ENCODE measurements at places on chromosomes 5 and 9.

DNA sequence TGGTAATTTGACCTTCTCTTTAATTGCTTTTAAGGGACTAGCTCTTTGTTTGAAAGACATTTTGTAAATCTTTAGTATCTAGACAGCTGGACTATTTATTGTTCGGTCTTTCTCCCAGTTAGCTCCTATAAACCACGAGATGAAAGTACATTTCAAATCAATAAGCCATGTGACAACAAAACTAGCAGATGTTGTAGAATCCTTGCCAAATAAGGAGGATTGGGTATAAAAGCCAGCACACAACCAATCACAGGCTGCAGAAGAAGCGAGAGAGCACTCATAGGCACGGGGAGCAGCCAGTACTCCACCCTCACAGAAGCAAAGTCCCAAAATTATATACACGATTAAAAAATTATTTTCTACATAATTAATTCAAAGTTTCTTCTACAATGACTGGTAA, 8.1 kb upstream of the OMD start:
- H3K27ac ChIP-seq: no peak overlapping the region
- H3K4me1 ChIP-seq: no peaks in the 10 kb centered on the region
- no peaks in the 10 kb centered on the region for H3K27me3 ChIP-seq
- H3K36me3 ChIP-seq: no peaks in the 10 kb centered on the region
- no peak for DNase-seq

GRCh38 chr5:154607746-154608145, 129.7 kb upstream of the HAND1 start:
- no peak overlapping the region for H3K4me3 ChIP-seq
- peaks cover 14% of the 10 kb centered on the region for H3K4me1 ChIP-seq
- no peak overlapping the region for H3K27ac ChIP-seq
- H3K36me3 ChIP-seq: no peaks in the 10 kb centered on the region

DNA sequence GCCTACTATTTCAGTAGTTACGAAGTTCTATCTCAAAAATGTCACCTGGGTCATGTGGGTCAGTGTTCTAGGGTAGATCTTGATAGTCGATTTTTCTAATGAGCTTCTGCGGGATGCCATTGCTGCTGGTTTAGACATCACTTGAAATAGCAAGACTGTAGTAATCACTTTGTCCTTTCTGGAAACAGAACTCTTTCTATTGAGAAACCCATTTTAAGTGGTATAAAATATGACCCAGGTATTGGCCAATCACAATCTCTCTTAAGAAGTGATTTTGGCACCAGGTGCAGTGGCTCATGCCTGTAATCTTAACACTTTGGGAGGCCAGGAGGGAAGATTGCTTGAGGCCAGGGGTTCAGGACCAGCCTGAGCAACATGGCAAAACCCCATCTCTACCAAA, 17.6 kb downstream of the ARRDC3 start:
- no peak for DNase-seq
- H3K4me3 ChIP-seq: no peak overlapping the region
- H3K27ac ChIP-seq: no peak overlapping the region
- no peaks in the 10 kb centered on the region for H3K4me1 ChIP-seq
- no peaks in the 10 kb centered on the region for H3K27me3 ChIP-seq

GRCh38 chr9:34332076-34332964, 3.0 kb downstream of the NUDT2 start:
- no peak overlapping the region for H3K4me3 ChIP-seq
- peaks cover 4% of the 10 kb centered on the region for H3K4me1 ChIP-seq
- no peak for DNase-seq

GRCh38 chr5:142425286-142426065, 100.7 kb upstream of the SPRY4 start:
- no peak for DNase-seq
- no peak overlapping the region for H3K27ac ChIP-seq
- H3K4me3 ChIP-seq: no peak overlapping the region
- peaks cover 16% of the 10 kb centered on the region for H3K4me1 ChIP-seq

DNA sequence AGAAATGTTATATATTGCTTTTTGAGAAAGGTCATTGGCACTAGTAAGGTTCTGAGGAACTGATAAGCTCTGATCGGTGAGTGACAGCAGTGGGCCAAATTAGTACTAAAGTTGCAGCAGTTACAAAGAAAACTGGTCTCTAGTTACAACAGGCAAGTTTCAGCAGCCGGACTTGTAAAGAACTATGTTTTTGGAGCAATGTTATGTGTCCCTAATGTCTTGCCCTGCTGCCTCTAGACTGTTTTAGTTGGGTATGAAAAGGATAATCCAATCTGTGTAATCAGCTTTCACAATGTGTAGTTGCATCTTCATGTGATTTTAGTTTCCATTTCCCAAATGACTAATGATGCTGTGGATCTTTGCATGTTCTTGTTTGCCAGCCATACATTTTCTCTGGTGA, 113.5 kb downstream of the CAMK4 start:
- H3K4me1 ChIP-seq: no peaks in the 10 kb centered on the region
- no peak overlapping the region for H3K27ac ChIP-seq
- no peaks in the 10 kb centered on the region for H3K36me3 ChIP-seq

DNA sequence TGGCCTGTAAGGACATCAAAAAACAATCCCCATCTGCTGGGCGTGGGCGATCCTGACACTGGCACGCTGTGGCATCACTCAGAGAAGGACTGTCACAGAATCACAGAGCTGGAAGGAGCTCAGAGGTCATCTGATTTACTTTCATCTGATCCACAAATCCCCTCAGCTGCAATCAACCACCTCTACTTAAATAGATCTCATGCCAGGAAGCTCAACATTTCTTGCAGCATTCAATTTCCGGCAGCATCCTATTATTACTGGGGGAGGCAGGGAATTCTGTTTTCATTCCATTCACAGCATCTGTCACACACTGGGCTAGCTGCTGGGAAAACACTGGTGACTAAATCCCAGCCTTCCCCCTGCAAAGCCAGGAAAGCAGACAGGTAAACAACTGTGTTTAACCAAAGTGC, 38.3 kb downstream of the RETREG1 start:
- DNase-seq: no peak
- H3K4me3 ChIP-seq: no peak overlapping the region
- no peaks in the 10 kb centered on the region for H3K4me1 ChIP-seq
- peaks cover 15% of the 10 kb centered on the region for H3K27me3 ChIP-seq
- no peaks in the 10 kb centered on the region for H3K36me3 ChIP-seq
- H3K27ac ChIP-seq: no peak overlapping the region

DNA sequence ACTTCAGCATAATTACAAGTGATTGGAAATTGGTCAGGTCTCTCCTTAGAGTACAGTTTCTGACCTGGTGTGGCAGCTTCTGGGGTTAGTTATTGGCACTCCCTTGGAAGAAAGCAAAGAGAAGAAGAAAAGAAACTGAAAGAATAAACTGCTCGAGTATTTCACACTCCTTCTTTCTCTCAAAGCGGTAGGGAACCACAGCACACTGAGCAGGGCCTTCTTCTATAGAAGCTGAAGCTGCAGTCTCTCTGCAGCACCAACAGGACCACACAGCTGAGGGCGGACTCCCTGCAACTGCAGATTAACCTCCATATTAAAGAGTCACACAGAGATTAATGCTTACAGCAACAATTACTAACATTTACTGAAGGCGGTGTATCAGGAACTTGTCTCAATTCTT, 152.0 kb downstream of the TRPM6 start:
- H3K4me3 ChIP-seq: no peak overlapping the region
- DNase-seq: no peak
- no peak overlapping the region for H3K27ac ChIP-seq

DNA sequence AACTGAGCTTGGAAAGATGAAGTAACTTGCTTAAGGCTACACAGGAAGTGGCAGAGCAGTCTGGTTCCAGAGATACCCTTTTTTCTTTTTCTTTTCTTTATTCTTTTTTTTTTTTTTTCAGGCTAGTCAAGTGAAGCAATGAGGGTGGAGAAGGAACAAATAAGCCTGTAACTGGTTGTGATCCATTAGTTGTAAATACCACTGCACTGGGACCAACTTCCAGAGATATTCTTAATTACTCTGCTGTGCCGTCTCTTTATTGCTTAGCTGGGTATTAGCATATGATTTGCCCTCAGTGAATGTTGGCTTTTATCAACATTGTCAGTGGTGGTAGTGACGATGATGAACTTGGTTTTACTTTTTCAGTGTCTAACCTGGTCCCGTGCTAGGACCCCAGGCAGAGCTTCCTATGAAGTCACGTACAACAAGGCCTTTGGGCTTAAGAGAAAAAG, 26.7 kb downstream of the LNPEP start:
- H3K4me1 ChIP-seq: peaks cover 1% of the 10 kb centered on the region
- no peak overlapping the region for H3K27ac ChIP-seq
- H3K4me3 ChIP-seq: no peak overlapping the region
- H3K27me3 ChIP-seq: no peaks in the 10 kb centered on the region
- no peak for DNase-seq

DNA sequence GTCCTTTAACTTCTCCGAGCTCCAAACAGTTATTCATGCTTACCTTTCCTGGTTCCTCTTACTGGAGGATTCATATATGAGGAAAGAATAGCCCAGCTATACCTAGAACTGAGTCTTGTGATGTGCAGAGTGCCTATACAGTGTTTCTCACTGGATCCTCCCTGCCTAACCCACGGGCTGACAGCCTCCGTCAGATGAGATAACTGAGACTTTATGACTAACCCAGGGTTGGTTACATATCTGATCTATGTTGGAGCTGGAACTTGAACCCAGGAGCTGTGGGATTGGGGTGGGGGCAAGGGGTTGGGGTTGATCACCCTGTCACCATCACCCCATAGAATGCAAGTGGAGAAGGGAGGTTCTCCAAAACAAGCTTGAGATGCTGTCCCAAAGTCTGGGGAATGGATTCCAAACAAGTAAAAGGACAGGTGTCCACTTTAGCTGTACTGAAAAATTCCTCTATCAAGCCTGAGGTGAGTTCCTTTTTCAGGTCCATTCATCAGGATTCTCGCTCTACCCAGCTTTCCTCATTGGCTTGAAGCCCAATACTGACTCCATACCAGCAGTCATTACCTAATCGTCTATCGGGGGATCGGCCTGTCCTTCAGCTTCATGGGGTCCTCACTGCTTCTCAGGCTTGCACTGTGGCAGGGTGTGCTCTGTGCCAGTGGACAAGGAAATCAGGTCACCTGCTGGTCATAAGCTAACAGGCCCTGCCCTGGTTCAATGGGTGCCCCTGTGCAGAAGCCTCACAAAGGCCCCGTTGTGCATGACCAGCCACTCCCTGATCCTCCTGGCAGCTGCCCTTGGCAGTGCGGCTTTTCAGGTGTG, 100.6 kb downstream of the ARHGAP26 start:
- no peaks in the 10 kb centered on the region for H3K27me3 ChIP-seq
- DNase-seq: no peak
- H3K4me1 ChIP-seq: peaks cover 62% of the 10 kb centered on the region
- H3K27ac ChIP-seq: no peak overlapping the region
- no peak overlapping the region for H3K4me3 ChIP-seq
- no peaks in the 10 kb centered on the region for H3K36me3 ChIP-seq

DNA sequence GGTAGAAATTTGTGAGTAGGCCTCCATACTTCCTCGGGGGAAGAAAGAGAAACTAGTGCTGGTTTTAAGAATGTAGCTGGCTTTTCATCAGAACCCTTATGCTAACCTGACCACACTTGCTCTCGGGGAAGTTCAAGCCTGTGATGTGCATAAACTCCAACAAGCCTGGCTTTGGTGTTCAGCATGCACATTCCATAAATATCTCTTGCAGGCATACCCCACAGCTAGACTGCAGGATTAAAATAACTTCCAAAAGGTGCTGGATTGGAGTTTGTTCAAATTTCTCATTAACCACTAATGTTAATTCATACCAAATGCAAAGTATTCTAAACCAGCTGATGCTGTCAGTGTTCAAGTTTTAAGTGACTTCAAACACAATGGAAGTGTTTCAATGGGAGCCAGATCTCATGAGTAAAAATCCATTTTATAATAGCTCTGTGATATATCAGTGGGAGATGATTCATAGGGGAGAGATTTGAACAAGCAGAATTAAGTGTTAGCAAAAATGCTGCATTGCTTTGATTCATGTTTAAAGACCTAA, 79.4 kb downstream of the NPR3 start:
- H3K27me3 ChIP-seq: peaks cover 55% of the 10 kb centered on the region
- no peak overlapping the region for H3K4me3 ChIP-seq

- no peaks in the 10 kb centered on the region for H3K4me1 ChIP-seq
- no peak overlapping the region for H3K4me3 ChIP-seq
These were observed 229.3 kb downstream of the RFX3 start for GRCh38 chr9:3296536-3296935.

- H3K36me3 ChIP-seq: no peaks in the 10 kb centered on the region
- H3K4me3 ChIP-seq: no peak overlapping the region
- H3K27ac ChIP-seq: no peak overlapping the region
- no peaks in the 10 kb centered on the region for H3K4me1 ChIP-seq
- DNase-seq: no peak
These were observed 131.0 kb upstream of the BRINP1 start for GRCh38 chr9:119500072-119500771.

DNA sequence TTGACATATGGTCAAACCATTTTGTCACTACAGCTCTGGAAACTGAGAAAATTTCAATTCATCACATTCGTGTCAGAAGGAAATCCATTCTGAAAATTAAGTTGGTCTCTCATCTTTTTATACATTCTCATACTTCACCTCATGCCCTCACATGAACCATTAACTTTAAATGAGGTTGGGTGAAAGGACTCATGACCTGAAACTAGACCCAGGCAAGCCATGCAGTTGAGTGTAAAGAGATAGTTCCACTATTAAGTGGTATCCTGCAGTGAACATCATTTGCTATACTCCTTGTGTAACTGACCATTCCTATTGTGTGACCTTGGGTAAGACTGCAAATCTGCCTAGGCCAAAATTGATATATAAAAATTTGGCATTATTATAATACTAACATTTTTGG, 299.6 kb upstream of the GRIN3A start:
- H3K4me3 ChIP-seq: no peak overlapping the region
- DNase-seq: no peak
- no peak overlapping the region for H3K27ac ChIP-seq
- H3K27me3 ChIP-seq: no peaks in the 10 kb centered on the region
- H3K36me3 ChIP-seq: no peaks in the 10 kb centered on the region
- H3K4me1 ChIP-seq: no peaks in the 10 kb centered on the region

- H3K27ac ChIP-seq: no peak within 1 kb of the TSS
- H3K4me1 ChIP-seq: peaks cover 16% of the 10 kb centered on the region
These were observed at the start of gene PBX3 for GRCh38 chr9:125747053-125747764. Gene PBX3 (plus strand): TSS chr9:125747373.

- H3K27me3 ChIP-seq: no peaks in the 10 kb centered on the region
- H3K4me1 ChIP-seq: no peaks in the 10 kb centered on the region
- no peaks in the 10 kb centered on the region for H3K36me3 ChIP-seq
- no peak overlapping the region for H3K4me3 ChIP-seq
- no peak overlapping the region for H3K27ac ChIP-seq
- DNase-seq: no peak
These were observed 18.4 kb upstream of the FOXI1 start for GRCh38 chr5:170087168-170087817.

GRCh38 chr5:148393390-148393741, 9.6 kb downstream of the FBXO38 start:
- H3K36me3 ChIP-seq: peaks cover 31% of the 10 kb centered on the region
- DNase-seq: no peak
- peaks cover 32% of the 10 kb centered on the region for H3K4me1 ChIP-seq
- H3K4me3 ChIP-seq: no peak overlapping the region

GRCh38 chr5:167643631-167644280, 647.7 kb upstream of the WWC1 start:
- H3K27ac ChIP-seq: peak overlapping the region; percentile 33
- H3K27me3 ChIP-seq: no peaks in the 10 kb centered on the region
- no peak for DNase-seq
- H3K4me1 ChIP-seq: peaks cover 11% of the 10 kb centered on the region
- H3K4me3 ChIP-seq: no peak overlapping the region

GRCh38 chr5:56760723-56761122, 54.6 kb upstream of the MAP3K1 start:
- H3K27ac ChIP-seq: no peak overlapping the region
- H3K4me3 ChIP-seq: no peak overlapping the region
- no peaks in the 10 kb centered on the region for H3K36me3 ChIP-seq
- DNase-seq: no peak
- H3K27me3 ChIP-seq: no peaks in the 10 kb centered on the region

All from PC-9 (cell line).